ENCODE measurements at places on chromosomes 11 and 22.
A peak's percentile ranks its signal among the peaks of the same experiment; 100 is the strongest.

DNA sequence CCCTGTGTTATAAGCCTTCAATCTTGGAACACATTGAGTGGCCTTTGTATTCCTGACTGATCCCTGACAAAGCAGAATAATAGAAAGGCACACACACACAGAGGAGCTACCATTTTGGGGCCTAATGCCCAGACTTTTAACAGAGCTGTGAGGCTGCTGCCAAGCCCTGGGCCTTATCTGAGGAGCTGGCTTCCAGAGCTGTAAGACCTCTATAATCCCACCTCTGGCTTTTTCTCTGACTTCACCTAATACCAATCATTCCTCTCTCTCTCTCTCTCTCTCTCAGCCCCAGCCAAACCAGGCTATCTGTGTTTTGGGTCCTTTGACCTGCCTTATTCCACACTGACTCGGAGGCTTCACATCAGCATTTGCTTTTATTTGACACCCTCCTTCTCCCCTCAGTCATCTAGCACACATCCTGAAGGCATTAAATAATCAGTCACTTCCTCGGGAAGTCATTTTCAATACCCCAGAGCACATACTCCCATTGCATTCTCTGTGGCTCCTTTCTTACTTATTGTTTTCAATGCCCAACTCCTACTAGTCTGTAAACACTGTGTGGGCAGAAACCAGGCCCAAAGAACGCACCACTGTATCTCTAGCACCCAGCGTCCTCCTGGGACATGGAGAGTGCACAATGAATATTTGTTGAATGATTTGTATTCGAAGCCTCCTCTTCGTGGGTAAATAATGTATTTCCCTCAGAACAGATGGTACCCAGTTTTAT lies 21.2 kb upstream of the TRIM44 start:
- DNase-seq, result no peak

- DNase-seq, result no peak
Observed at GRCh38 chr22:31360029-31360428, 13.9 kb upstream of the PATZ1 start.

GRCh38 chr11:73577496-73577917 lies 20.4 kb downstream of the FAM168A start:
- DNase-seq, result no peak

DNA sequence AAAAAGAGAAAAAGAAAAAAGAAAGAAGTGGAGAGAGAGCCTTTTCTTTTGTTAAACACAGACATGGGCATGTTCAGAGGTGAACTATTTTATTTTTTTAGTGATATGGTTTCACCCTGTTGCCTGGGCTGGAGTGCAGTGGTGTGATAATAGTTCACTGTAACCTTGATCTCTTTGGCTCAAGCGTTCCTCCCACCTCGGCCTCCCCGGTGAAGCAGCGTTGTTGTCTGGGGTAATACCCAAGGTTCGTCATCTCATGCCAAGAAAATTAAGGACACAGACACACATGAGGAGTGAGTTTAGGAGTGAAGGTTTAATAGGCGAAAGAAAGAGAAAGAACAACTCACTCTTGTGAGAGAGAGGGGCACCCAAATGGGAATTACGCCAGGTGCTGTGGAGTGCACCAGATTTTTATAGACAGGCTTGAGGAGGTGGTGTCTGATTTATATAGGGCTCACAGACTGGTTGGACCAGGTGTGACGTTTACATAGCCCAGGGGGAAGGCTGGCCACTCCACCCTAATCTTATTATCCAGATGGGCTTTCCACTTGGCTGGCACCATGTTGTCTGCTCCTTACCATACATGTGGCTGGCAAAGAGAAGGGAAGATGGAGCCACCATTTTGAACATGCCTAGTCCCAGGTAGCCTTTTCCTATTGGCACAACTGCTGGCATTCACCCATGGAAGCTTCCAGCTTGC lies 42.3 kb downstream of the GRAMD1B start:
- DNase-seq, result no peak

DNA sequence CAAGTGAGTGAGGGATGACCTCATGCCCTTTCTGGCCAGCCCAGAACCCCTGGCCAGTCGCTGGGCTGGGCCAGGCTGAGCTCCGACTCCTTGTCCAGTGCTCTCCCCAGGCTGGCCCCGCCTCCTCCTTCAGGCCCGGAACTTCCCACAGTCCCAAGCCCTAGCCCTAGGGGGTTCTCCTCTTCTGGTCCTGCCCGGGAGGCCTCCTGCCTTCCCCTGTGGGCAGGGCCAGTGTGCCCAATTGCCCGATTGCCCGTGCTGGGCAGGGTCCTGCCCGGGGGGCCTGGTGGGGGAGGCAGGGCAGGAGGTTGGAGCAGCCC lies 4.2 kb downstream of the TCIRG1 start:
- no peak for DNase-seq

GRCh38 chr11:132865623-132866022 lies 666.7 kb downstream of the OPCML start:
- no peak for DNase-seq

- peak; percentile 97 for DNase-seq
Observed at GRCh38 chr11:76235233-76236091, 29.2 kb upstream of the WNT11 start.

DNA sequence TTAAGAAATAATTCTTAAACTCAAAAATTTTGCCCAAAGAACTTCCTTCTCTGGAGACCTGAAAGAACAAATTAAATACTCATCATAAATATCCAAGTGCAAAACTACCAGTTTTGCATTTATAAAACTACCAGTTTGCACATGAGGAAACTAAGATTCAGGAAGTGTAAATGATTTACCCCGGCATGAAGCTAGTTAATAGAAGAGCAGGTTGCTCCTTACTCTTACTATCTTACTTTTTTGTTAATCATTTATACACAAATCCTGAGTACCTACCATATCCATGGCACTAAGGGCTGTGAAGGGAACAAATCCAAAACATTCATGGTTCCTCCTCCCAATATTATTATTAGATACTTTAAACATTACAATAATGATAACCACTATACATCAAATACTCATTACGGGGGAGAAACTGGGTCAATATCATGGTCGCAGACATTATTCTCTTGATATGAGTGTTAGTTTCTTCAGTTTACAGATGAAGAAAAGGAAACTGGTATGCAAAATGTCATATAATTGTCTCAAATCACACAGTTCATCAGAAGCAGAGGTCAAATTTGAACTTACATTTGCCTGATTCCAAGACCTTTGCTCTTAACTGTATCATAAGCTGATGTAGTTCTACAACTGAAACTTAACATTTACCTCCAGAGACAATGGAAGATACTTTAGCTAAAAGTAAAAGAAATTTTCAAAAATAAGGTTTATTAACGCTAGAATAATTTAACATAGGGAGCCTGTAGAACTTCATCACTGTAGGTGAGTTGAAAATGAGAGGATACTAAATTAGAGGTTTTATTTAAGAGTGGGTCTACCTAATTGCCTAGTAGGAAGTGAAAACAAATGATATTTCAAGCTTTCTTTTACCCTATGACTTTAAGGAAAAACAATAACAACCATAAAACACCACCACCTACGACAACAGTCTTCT lies 74.5 kb downstream of the FAM76B start:
- DNase-seq, result no peak

GRCh38 chr22:46121079-46121478 lies 29.2 kb upstream of the PPARA start:
- no peak for DNase-seq

GRCh38 chr11:5230266-5230665 lies 3.4 kb upstream of the HBB start:
- no peak for DNase-seq

- no peak for DNase-seq
Observed at GRCh38 chr11:134153147-134153905, 70.4 kb downstream of the NCAPD3 start.

GRCh38 chr11:46667043-46667481 lies 33.4 kb downstream of the ARHGAP1 start:
- DNase-seq, result no peak

GRCh38 chr22:20582520-20583361 lies 75.3 kb downstream of the MED15 start:
- DNase-seq, result no peak

- peak; percentile 59 for DNase-seq
Observed at GRCh38 chr22:37267135-37267587, 15.1 kb upstream of the CYTH4 start.

GRCh38 chr11:1113405-1114201 lies 38.9 kb downstream of the MUC2 start:
- no peak for DNase-seq

DNA sequence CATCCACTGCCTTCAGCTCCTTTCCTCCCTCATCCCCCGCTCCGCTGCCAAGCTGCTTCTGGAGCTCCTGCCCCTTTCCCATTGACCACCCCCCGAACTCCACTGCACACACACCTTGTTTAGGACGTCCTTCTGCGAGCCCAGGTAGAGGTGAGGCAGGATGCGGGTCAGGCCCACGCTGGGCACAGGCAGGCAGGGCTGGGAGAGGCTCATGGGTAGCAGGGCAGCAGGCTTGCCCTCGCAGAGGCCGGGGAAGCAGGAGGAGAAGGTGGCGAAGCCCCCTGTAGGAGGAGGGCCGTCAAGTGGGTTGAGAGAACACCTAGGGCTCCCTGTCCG lies 13.3 kb downstream of the DUSP8 start:
- DNase-seq, result no peak

DNA sequence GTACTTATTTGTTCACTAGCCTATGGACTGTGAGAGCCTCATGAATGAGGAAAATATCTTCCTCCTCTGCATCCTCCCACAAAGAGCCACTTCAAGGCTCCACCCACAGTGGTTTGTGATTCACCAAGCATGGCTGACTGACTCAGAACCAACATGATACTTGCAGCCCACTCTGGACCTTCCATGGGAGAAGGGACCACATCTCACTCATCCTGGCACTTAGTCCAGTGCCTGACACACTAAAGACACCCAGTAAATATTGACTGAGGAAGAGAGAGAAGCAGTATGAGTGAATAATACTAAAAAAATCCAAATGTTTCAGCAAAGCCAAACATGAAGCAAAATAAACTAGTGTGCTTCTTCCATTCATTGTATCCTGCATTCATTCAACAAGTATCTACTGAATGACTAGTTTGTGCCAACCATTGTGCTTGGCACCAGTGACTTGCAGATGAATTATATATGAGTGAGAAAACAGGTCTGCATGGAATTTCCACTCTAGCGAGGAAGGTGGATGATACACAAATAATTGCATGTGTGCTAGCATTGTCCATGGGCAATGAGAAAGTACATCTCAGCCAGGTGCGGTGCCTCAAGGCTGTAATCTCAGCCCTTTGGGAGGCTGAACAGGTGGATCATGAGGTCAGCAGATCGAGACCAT lies 54.9 kb upstream of the BLID start:
- DNase-seq, result no peak

DNA sequence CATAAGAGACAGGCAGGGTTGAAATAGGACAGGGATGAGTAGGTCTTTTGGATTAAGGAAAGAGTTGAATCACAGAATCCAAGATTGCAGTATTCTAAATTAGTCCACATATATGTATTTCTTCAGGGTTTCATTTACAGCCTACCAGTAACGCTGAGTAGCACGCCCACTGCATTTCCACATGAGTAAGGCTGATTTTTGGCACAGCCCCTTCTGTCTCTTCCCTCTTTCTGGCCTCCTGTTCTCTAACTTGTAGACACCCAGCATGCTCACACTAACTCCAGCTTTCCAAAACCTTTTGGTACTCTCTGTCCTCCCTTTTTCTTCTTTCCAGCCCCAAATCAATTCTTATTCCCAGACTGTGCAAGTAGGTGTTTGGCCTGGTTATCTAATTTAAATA lies 3.7 kb upstream of the SIK2 start:
- no peak for DNase-seq
